ENCODE measurements at places on chromosomes 13 and 19. TPM values are rescaled to one million over a fixed set of nuclear protein-coding genes. Genes with fewer than 3 reads are reported as not detected.

GRIK5 gene
- polyA plus RNA-seq, result 1.7 TPM

PODNL1 gene
- 0.94 TPM for polyA plus RNA-seq

RFPL4A gene
- 0.23 TPM for polyA plus RNA-seq

GRCh38 chr19:3575949-3576673 is 3.4 kb downstream of the HMG20B start:
- no peak for DNase-seq

DNA sequence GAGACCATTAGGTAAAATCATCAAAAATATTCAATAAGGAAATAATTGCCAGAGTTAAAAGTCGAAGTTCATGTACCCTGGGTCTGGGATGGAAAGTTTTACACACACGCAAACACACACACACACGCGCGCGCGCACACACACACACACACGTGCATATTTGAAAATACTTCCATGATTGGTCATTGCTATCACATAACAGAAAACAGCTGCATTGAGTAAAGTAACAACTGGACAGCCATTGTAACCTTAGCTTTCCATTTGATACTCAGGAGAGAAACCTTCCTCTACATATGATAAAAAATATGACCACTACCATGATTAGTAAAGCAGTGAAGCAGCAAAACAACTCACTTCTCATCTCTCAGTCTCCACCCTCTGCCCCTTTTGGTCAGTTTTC is 490.0 kb upstream of the SGCG start:
- DNase-seq, result no peak

DNA sequence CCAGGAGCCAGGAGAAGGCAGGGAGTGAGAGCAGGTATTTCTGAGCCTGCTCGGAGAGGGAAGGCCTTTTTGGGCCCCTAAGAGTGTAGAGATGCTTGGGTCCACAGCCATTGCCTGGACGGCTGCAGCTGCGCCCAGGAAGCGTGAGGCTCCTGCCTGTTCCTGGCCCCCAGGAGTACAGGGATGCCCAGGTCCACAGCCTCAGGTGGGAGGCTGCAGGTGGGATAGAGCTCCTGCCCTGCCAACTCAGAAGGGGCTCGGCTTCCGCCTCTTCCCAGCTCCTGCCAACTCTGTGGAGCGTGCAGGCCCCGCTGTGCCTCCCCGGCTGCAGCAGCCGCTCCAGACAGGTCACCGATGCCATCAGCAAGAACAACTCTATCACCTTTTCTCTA is 351.0 kb upstream of the PCDH20 start:
- no peak for DNase-seq

GRCh38 chr19:17049711-17050280 is 23.2 kb upstream of the CPAMD8 start:
- no peak for DNase-seq

DNA sequence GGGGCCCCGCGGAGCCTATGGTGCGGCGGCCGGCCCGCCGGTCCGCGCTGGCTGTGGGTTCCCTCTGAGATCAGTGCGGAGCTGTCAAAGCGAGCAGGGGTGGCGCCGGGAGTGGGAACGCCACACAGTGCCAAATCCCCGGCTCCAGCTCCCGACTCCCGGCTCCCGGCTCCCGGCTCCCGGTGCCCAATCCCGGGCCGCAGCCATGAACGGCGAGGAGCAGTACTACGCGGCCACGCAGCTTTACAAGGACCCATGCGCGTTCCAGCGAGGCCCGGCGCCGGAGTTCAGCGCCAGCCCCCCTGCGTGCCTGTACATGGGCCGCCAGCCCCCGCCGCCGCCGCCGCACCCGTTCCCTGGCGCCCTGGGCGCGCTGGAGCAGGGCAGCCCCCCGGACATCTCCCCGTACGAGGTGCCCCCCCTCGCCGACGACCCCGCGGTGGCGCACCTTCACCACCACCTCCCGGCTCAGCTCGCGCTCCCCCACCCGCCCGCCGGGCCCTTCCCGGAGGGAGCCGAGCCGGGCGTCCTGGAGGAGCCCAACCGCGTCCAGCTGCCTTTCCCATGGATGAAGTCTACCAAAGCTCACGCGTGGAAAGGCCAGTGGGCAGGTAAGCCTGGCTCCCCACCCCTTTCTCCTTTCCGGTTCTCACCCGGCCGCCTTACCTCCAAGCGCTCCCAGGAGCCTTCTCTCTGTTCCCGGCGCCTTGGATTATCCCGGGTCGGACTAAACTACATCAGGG is at the start of gene PDX1:
Gene PDX1 (plus strand): TSS at position 67 of the 743 bp plus-strand sequence. CDS start 139 bp downstream, at position 206.
- DNase-seq, result no peak

DNA sequence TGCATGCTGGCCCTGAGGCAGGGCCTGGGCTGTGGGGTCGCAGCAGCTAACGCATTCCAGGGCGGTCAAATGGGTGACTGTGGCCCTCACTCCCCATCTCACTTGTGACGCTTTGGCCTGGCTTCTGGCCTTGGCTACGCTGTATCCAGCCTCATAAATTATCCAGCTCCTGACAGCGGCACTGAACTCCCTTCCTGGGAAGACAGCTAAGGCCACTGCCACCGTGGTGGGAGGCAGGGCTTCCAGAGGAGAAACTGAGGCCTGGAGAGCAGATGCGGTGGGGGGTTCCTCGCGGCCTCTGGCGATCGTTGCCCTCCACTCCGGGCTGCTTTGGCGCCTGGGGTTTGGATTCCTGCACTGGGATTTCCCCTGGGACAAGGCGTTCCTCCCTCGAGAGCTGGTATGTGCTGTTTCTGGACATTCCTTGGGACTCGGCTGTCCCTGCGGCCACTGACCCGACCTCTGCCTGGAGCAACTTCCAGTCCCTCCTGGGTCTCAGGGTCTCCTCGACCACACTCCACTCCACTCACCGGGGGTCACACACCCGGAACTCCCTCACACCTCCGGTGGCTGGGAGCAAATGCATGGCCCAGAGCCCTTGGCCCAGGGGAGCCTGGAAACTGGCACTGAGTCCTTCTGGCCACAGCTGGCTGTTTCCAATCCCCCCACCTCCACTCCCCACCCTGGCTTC is 3.4 kb downstream of the TBXA2R start:
- no peak for DNase-seq

- DNase-seq, result no peak
Observed at GRCh38 chr13:21949818-21950429, 279.1 kb downstream of the FGF9 start.

DNA sequence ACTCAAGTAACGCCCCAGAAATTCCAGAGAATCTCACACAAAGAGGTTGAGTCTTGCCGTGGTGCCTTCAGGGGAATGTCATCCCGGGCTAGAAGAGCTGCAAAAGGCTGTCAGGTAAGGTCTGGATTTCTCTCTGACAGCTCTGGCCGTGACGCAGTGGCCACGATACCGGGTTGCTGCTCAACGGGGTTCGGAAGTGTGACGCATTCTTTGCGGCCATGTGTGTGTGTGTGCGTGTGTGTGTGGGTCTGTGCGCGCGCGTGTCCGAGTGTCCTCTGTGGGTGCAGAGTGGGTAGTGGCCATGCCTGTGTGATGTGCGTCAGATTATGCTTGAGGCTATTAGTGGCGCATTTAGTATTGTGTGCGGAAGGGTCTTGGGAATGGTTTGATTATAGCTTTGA is 306 bp downstream of the ZNF540 start:
- peak; percentile 6 for DNase-seq
